ENCODE measurements at places on chromosomes 5 and 9.

GRCh38 chr5:171369056-171369455 is 18.6 kb upstream of the NPM1 start:
- DNase-seq: no peak

DNA sequence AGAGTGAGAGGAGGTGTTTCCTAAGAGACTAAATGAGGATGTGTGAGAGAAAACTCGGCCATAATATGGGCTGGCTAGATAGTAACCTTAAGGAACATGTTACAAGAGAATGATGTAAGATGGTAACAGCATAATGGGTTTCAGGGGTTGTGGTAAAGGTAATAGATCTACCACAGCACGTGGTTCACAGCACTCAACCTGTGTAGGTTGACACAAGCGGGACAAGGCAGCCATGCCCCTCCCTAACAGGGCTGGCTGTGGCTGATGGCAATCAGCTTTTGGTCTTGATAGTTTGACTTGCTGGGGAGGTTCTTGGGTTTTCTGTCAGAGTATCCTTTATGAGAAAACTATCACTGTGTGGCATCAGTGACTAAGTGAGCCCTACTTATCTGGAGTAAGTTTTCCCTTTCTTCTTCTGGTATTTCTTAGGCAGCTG is 138.6 kb downstream of the TRIO start:
- DNase-seq: no peak

- no peak for DNase-seq
Observed at GRCh38 chr9:127562841-127563401, 49.2 kb upstream of the STXBP1 start.

GRCh38 chr9:97386265-97386633 is 25.6 kb upstream of the TDRD7 start:
- DNase-seq: no peak

GRCh38 chr9:112285056-112285455 is 48.4 kb downstream of the PTBP3 start:
- no peak for DNase-seq

DNA sequence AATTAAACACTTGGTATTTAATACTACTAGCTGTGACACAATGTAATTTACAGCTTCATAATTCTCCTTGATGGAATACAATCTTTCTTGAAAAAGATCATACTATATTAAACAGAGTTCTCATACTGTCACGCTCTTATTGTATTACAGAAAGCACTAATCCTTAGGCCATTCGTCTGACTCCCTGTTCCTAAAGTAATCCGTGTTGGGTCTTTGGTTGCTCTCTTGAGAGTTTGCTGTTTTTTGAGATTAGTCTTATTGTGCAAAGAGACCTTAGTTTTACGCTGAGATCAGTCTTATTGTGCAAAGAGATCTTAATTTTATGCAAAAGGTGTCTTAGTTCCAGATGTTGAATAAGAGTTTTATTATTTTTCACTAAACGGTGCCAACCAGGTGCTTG is 190.6 kb downstream of the ISL1 start:
- no peak for DNase-seq

- DNase-seq: no peak
Observed at GRCh38 chr9:38362852-38363588, 29.5 kb upstream of the ALDH1B1 start.

DNA sequence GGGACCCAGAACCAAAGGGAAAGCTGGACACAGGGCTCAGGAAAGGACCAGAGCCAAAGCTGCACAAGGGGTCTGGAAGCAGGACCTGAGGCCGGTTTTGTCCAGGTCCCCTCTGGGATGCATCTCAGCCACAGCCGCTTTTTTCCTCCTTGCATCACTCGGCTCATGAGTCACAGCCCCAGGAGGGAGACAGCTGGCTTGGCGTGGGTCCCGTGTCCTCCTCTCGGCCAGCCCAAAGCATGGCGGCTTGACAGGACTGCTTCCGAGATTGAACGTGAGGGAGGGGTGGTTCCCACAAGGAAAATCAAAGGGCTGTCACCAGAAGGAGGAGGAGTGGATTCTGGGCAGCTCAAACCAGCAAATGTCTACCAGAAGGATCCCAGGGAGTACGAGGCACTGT is 56.7 kb upstream of the CPLX2 start:
- no peak for DNase-seq

GRCh38 chr9:133449760-133450159 is 10.0 kb upstream of the CACFD1 start:
- DNase-seq: no peak

- no peak for DNase-seq
Observed at GRCh38 chr9:81682797-81683196, 6.5 kb downstream of the TLE1 start.

DNA sequence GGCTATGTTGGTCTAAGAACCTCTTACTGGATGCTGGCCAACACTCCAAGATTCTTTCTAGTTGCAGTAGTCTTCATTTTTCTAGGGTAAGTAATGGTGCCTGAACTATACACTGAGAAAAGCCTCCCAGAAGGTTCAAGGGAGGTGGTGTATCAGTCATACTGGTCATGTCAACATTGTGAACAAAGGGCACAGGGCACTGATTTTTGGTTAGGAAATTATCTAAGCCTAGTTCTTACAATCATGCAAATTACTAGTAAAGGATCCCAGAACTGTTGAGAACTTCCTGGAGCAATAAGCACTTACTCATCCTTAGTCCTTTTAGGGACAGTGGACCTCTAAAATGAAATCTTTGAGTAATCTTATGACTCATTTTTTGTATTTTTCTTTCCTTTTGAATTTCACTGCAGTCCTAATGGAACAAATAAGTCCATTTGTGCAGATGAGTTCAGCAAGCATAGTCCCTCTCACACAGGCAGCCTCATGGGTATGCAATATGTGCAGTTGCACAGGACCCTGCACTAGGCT is 21.1 kb upstream of the CDC42SE2 start:
- no peak for DNase-seq

DNA sequence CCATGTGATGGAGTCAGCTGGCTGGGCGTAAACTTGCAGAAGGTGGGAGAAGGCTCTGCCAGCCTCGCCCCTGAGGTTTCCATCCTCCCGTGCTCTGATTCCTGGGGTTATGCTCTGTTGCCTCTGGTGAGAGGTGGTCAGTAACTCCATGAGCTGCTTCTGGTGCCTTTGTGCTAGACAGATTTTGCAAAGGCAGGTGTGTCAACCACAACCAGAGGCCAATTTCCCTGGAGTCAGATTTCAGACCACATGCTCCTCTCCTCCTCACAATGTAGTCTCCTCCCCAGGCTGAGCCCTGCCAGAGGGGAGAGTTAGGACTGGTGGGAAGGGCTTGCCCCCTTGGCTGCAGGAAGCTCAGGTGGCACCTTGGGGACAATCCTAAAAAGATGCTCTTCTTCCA is 38.8 kb upstream of the TENT4A start:
- DNase-seq: no peak

GRCh38 chr5:124596595-124597421 is 149.6 kb downstream of the ZNF608 start:
- DNase-seq: no peak

GRCh38 chr5:113213551-113214425 is 221.0 kb downstream of the TSSK1B start:
- DNase-seq: no peak

GRCh38 chr9:111897601-111898137 is 1.1 kb downstream of the UGCG start:
- no peak for DNase-seq

DNA sequence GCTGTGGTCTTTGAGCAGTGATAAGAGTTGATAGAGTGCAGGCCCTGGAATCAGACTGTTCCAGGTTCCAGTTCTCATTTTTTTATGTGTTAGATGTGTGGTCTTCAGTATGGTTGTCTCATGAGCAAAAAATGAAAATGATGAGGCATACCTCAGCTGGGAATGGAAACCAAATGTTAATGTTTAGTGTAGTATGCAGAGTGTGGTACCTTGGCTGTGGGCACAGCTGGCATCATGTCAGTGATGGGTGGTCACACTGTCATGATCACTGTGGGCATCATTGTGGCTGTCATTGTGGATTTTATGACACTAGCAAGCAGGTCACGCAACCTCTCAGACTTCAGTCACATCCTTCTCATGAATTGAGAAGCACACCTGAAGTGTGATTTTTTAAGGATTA is 6.4 kb downstream of the ABLIM3 start:
- no peak for DNase-seq

GRCh38 chr9:133261103-133261752 is 13.8 kb downstream of the ABO start:
- no peak for DNase-seq

DNA sequence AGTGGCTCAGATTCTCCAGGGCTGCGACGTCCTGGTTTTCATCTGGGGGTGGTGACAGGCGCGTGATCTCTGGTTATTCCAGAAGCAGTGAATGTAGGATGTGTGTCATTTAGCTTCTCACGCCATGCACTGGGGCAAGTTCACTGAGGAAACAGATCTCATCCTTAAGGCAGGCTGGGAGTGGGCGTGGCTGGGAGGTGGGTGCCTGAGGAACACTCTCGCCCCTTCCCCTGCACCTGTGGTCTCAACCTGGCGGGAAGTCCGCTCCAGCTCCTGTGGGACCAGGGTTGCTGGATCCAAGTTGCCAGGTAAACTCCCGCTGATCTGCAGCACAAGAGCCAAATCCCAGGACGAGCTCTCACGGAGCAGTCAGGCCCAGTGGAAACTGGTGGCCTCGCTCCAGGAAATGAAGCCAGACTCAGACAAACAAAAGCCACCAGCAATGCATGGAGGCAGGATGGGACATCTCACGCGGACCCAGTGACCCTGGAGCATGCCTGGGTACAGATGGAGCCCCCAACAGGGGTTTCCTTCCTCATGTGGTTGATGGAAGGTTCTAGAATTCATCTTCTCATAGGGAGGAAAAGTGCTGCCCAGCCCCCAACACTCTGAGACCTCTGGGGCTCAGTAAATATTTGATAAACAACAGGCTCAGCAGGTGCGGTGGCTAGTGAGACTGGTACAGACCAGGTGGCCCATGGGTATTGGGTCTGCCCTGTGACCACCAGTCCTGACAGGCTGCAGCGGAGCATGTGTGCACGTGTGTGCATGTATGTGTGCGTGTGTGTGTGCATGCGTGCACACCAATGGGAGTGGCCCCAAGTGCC is 16.3 kb upstream of the SLC12A7 start:
- no peak for DNase-seq

- no peak for DNase-seq
Observed at GRCh38 chr9:121399883-121400607, 30.0 kb upstream of the STOM start.

- DNase-seq: no peak
Observed at GRCh38 chr5:20360263-20360662, 372.3 kb upstream of the CDH18 start.

DNA sequence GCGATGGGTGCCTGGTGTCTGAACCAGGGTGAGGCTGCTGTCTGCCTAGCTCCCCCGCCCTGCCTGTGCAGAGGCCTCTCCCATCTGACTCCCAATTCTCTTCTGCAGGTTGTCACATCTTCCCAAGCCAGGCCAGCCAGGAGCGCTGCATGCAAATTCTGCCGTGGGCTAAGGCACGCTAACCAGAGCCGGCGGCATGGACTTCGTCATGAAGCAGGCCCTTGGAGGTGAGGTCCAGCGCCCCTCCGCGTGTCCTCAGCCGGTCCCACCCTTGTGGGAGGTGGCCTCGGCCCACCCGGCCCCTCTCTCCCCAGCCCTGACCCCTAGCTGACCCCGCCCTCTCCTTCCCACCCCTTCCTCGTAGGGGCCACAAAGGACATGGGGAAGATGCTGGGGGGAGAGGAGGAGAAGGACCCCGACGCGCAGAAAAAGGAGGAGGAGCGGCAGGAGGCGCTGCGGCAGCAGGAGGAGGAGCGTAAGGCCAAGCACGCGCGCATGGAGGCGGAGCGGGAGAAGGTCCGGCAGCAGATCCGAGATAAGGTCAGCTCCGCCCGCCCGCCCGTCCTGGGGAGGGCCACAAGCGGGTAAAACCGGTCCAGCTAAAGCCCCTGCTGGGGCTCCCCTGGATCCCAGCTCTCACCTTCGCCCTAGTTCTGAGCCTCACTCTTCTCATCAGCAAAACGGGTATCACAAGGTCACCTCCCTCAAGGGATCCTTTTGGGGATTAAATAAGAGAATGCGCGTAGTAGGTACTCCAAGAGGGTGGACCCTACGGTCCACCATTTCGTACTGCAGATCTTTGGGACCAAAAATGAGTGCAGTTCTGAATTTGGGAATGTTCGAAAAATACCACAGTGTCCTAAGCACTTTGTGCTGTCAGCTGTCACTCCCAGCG is 7.4 kb downstream of the CPLX2 start:
- DNase-seq: no peak

DNA sequence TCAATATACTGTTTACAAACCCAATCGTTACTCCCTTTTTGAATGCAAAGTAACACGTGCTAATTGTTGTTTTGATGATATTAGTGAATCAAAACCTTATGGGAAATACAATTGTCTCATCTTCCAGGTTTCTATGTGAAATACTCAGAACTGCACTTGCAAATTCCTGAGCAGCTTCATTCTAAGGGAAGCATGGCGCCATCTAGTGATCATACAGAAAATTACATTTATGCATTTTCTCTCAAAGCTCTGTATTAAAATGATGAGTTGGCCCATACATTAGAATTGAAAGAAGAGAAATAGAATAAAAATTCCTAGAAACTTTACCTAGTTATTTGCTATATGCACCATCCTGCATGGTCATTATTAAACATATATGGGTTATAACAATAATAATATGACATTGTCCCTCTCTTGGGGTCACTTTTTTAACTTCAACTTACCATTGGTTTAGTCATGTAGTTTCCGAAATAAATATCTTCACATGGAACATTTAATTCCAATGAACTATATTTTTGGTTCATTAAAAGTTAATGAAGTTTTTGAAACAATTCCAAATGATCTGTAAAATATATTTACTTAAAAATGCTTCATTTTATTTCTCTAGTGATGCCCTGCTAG is 220.0 kb downstream of the PDE4D start:
- no peak for DNase-seq

- no peak for DNase-seq
Observed at GRCh38 chr9:98372077-98372836, 116.8 kb upstream of the TBC1D2 start.

- DNase-seq: no peak
Observed at GRCh38 chr9:81969971-81970370, 18.6 kb upstream of the SPATA31D1 start.

GRCh38 chr9:136784249-136784996 is 6.7 kb upstream of the TMEM141 start:
- DNase-seq: no peak

DNA sequence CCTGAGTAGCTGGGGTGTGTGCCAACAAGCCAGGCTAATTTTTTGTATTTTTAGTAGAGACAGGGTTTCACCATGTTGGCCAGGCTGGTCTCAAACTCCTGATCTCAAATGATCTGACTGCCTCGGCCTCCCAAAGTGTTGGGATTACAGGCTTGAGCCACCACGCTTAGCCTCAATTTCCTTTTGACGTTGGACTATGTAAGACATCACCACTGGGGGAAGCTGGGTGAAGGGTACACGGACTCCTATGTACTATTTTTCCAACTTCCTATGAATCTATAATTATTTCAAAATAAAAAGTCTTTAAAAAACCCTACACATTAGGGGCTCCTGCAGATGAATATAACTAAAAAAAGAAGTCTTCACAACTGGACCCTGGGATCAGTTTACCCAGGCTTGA is 44.0 kb downstream of the NKX2-5 start:
- no peak for DNase-seq

GRCh38 chr5:149416987-149417710 is 38.1 kb upstream of the IL17B start:
- DNase-seq: no peak

All from activated gamma-delta T cell (primary cell).